Effector CD8-positive, alpha-beta T cell (primary cell): ENCODE measurements at places on chromosomes 4 and X.

GRCh38 chr4:88659055-88659889, 38.4 kb downstream of the NAP1L5 start:
- no peak for DNase-seq

DNA sequence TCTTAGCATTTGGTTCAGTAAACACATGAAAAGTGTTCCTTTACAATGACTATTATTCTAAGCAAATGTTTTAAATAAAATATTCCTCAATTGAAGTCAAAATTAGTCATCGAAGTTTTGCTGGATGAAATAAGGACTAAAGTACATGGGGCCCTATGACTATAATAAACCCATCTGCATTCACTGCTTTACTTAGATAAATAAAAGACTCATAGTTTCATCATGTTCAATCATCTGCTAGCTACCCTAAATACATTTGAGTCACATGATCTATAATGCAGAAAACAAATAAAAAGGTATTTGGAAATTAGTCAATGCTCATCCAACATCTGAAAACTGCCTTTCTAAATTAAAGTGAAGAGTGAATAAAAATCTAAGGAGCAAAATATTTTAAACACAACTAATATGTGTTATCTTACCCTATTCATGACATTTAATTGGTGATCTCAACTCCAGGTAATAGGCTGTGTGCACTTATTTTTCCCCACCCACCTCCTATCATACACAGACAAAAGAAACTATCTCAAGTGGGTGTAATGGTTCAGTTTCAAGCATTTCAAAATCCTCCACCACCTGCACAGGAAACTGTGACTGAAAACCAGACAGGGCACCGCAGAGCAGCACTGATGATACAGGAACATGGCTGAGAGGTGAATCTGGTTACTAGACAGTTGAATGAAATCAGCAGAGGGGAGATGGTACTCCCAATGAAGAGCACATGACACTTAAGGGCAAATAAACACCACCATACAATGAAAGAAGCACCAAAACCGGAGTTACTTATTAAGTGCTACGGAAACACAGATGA, 78.6 kb downstream of the CAMK2D start:
- peak; percentile 1 for DNase-seq

- no peak for DNase-seq
Observed at GRCh38 chr4:166039822-166040221, 166.8 kb downstream of the TLL1 start.

GRCh38 chr4:105417624-105418023, 56.2 kb downstream of the PPA2 start:
- DNase-seq: no peak

- DNase-seq: no peak
Observed at GRCh38 chrX:144627947-144628346, 619.4 kb upstream of the SPANXN1 start.

- DNase-seq: no peak
Observed at GRCh38 chrX:33447285-33447684, 235.9 kb upstream of the DMD start.

- no peak for DNase-seq
Observed at GRCh38 chr4:40311811-40312346, 23.3 kb upstream of the CHRNA9 start.

DNA sequence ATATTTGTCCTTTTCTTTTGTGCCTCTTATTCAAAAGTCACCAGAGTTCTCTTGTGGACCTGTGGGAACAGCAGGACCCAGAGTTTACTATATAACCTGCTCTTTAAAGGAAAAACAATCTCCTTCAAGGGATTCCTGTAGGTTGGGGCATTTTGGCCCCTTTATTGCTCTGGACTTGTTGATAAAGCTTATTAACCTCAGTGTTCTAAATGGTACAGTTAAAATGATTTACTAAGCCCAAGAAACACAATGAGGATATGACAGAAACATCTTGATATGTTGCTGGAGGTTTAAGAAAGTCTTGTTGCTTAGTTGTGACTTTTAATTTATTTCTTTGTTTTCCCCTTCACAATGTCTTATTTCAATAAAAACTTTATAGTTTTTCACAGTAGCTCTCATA, 46.8 kb downstream of the SLIT2 start:
- DNase-seq: no peak

DNA sequence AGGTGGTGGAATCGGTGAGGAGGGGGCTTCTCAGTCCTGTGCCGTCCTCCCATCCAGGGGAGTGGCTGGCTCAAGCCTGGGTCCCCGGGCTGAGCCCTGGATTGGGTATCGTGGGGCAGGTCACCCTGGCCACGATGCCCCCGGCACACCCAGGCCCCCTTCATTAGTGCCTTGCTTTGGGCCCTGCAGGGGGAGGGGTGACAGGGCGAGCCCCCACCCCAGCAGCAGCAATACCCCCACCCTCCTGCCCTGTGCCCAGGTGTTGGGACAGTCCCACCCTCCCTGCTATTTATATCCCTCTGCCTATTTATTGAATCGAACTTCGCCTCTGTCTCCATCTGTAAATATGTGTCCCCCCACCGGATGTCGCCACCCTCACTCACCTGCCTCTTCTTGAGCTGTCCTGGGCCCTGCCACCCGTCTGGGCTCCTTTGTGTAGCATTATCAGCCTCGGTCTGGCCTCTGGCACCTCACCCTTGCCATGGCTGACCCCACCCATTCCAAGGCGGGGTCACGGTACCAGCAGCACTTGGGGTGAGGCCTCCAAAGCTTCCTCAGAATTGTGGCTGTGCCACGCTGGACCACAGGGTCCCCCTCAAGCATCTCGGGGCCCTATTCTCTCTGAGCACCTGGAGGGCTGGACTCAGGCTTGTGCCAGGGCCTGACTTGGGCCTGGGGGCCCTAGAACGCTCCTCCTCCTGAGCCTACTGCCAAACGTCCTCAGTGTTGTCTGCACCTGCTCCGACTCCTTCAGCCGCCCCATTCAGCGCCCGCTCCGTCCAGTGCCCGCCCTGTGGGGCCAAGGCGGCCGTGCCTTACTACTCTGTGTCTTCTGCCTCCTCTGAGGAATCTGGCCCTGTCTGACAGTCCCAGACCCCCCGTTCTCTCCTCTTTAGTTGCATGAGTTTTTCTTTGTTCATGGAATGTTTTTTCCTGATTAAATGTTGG, 6.1 kb downstream of the LAGE3 start:
- no peak for DNase-seq

GRCh38 chr4:26384380-26385057, 63.7 kb downstream of the RBPJ start:
- DNase-seq: no peak

GRCh38 chrX:154373340-154374306, 811 bp downstream of the FLNA start:
- DNase-seq: no peak

DNA sequence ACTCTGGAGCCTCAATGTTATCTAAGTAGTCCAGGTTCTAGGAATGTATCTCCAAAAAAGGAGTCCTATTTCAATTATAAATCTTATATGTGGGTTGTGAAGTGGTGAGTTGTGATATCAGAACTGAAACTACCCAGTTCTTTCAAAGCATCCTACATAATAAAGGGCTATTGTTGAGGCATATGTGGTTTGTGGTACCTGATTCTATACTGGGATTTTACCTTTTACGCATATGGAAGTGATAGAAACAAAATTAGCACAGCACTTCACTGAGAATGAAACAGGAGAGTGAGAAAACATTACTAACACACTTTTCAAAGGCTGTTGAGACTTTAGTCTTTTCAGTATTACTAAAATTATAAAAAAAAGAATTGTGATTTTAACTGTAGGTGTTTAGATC, 417.7 kb upstream of the GALNT7 start:
- DNase-seq: no peak

- DNase-seq: no peak
Observed at GRCh38 chrX:52261125-52261462, 76.4 kb downstream of the MAGED4 start.

GRCh38 chr4:17265139-17265538, 246.8 kb downstream of the QDPR start:
- no peak for DNase-seq

- no peak for DNase-seq
Observed at GRCh38 chr4:39548425-39549067, 21.3 kb upstream of the UGDH start.

DNA sequence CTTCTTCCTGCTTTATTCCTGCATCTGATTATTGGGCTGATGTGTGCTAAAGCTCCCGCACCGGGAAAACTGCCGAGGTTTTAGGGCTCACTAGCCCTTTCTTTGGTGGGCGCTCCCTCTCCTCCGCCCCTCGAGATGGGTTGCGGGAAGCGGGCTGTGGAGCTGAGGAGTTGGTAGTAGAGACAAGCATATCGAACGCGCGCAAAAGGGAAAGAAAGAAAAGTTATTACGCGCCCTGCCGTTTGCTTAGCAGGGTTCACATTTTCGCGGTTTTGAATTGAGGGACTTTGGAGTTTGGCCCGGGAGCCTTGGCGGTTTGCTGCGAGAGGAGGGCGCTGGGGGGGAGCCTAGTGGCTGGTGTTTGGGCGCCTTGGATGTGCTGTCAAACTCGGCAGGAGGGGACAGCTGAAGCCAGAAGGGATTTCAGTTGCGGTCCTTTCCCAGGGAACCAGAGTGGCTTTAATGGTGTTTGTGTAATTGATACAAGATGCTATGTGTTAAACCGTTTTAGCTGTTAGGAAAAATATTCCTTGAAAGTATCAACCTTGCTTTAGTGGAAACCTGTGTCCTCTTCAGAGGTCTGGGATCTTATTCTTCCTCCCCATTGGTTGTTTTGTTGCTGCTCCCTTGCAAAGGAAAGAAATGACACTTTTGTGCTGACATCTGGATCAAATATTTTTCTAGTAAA, 1.1 kb downstream of the GAB1 start:
- DNase-seq: no peak

DNA sequence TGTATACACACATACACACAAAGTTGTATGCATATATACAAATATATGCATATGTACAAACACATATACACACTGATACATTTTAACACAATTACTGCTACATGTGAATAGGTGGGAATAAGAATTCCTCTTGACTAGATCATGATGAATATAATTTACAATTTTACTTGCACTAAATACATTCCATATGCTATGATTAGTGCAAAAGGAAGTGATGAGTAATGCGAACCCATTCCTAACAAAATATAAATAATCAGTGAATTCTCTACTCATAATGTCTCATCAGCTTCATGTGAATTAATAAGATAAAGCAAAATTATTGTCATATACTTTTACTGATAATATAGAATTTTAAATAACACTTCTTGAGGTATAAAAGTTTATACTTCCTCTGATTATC, 1077.3 kb upstream of the PCDH10 start:
- DNase-seq: no peak

- no peak for DNase-seq
Observed at GRCh38 chr4:114535725-114536124, 62.9 kb upstream of the UGT8 start.

GRCh38 chrX:101410461-101410860, 2.4 kb downstream of the HNRNPH2 start:
- DNase-seq: peak; percentile 1

GRCh38 chr4:8904041-8904501, 32.4 kb upstream of the HMX1 start:
- no peak for DNase-seq

DNA sequence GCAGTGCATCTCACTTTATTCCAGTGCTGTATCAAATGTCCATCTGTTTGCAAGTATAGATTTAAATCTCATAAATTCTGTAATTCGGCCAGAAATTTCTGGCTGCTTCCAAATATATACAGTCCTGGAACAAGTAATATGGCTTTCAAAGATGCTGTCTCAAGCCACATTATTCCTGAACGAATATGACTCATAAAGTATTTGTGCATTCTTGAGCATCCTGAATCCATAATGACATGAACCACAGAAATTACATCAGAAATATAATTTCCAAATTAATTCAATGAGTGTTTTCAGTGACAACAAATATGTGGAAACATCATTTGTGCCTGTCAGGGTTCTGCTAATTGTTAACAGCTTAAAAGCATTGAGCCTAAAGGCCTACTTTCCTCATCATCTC, 140.9 kb upstream of the HPGD start:
- DNase-seq: no peak

DNA sequence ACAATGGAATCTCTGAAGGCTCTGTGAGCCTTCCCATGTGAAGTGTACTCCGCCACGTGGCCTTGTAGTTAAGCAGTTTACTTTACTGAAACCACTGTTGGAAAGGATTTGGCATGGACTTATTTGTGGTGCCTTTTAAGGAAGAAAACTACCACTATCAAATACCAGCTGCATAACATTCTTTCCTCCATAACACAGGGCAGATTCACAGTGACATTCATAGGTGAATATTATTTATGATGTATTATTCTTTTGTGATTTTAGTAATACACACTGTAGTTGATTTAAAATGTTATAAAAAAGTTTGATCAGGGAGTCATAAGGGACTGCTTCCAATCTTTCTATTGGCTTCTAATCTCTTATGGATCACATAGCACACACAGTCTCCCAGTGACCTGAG, 192.5 kb upstream of the AGTR2 start:
- no peak for DNase-seq

DNA sequence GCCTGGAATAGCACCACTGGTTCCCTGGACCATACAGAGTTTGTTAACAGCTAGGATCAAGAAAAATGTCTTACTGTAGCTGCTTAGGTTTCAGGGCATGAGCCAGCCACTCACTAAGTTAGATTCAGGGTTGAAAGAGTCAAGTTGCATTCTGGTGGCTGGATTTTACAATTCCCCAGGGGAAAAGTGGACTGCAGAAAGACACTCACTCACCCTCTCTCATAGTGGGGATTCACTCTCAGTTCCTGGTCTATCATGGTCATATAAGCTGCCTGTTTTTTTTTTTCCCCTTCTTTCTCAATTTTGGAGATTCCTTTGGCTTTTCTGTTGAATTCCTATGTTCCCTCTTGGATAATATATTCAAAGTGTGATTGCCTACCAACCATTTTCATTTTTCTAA, 744.2 kb upstream of the GRIA3 start:
- DNase-seq: no peak

GRCh38 chrX:110733166-110733565, 62.5 kb downstream of the CHRDL1 start:
- no peak for DNase-seq

- DNase-seq: no peak
Observed at GRCh38 chrX:119045884-119046283, 26.9 kb upstream of the CT47C1 start.
